ENCODE measurements at places on chromosomes 4 and X.
A peak's percentile ranks its signal among the peaks of the same experiment; 100 is the strongest.

DNA sequence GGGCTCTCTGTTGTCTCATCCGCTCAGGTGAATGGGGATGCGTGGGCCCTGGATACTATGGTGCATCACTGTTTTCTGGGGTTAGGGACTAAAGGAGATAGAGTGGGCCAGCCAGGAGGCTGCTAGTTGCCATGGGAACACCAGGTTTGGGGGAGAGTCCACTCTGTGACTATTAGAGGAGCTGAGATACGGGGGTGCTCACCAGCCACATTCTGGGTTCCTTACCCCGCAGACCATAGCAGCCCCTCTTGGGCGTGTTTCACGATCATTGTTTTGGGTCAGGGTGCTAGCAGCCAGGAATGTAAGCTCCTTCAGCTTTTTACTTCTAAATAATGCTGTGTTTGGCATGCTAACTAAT lies 4.6 kb downstream of the EFNB1 start:
- DNase-seq, result no peak

- DNase-seq, result no peak
Observed at GRCh38 chr4:107780665-107781064, 44.1 kb upstream of the SGMS2 start.

GRCh38 chr4:3413217-3413671 lies 28.5 kb upstream of the HGFAC start:
- no peak for DNase-seq

GRCh38 chr4:163085085-163085484 lies 81.6 kb downstream of the NAF1 start:
- no peak for DNase-seq

DNA sequence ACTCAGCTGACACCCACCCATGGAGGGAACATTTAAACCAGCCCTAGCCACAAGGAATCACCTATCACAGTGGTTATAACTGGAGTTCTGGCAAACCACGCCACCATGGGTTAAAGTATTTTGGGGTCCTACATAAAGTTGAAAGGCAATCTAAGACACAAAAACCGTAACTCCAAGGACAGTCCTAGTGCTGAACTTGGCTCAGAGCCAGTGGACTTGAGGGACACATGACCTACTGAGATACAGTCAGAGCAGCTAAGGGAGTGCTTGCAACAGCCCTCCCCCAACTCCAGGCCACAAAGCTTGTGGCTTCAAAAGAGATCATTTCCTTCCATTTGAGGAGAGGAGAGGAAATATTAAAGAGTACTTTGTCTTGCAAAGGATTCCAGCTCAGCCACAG lies 300.5 kb downstream of the FGF13 start:
- no peak for DNase-seq

- no peak for DNase-seq
Observed at GRCh38 chr4:6742989-6743388, 27.0 kb downstream of the BLOC1S4 start.

- peak; percentile 3 for DNase-seq
Observed at GRCh38 chrX:47093248-47093647, 15.0 kb downstream of the RGN start.

DNA sequence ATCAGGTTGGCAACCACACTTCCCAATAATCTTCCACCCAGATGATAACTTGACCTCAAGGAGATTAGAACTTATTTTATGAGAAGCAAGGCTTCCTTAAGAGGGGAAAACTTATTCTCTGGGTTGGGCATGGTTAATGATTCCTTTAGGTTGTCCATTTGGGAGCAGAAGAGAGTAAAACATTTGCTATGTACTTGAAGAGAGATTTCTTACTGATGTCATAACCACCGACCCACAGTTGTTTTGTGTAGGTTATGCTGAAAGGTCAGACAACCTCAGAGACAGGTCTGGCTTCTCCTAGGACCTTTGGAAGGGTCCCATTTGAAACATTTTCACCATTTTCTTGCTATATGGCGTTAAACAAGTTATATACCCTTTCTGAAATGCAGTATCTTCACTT lies 56.1 kb downstream of the FAM114A1 start:
- no peak for DNase-seq

DNA sequence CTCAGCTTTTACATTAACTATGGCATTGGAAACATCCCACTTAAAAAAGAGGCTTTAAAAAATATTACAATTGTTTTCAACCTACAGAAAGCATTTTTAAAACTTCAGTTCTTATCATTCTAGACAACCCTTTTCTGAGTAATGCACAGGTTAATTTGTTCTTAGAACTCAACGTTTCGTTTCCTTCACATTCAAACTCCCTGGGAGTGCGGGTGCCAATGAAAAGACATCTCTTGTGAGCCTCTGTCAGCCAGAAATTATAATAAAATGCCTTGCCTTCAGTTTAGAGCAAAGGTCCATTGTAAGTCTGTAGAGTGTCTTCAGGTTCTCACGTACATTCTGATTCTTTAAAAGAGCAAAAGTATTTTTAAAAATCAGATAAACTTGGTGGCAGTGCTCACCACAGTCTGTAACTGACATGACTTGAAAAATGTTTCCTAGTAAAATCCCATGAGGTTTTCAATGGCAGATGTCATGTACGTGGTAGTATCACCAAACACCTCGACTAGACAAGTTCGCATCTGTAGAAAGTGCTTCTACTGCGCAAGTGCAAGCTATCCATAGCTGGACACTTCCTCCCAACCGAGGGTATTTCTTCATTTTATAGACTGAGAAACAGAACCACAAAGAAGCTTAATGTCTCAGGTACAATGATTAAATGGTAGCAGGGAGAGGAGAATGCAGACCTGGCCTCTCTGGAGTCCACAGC lies 65.8 kb downstream of the HAUS3 start:
- DNase-seq, result no peak

DNA sequence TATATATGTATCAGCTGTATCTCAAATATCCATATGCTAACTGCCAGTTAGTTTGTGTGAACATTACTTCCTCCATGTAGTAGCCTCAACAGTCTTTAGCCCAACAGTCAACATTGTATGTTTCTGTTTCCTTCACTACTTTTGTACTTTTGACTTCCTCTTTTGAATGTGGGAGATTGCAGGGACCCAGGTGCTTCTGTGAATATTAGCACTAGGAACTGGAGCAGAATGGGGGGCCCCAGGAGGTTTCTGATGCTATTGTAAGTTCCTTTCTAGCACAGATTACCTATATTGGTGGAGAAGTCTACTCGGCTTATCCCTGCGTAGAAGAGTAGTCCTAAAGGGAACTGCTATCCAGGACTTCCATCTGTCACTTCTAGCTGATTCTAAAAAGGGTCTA lies 2.3 kb downstream of the PLAC8 start:
- DNase-seq, result no peak

- DNase-seq, result no peak
Observed at GRCh38 chr4:123741906-123742305, 345.3 kb downstream of the SPRY1 start.

DNA sequence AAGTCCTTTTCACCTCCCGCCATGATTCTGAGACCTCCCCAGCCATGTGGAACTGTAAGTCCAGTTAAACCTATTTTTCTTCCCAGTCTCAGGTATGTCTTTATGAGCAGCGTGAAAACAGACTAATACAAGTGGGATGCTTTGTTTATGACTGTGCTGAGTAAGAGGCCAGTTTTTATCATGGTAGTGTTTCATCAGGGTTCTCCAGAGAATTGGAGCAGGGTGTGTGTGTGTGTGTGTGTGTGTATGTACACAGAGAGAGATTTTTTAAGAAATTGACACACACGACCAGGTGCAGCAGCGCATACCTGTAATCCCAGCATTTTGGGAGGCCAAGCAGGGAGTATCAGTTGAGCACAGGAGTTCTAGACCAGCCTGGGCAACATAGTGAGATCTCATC lies 34.6 kb upstream of the SLC2A9 start:
- DNase-seq, result no peak

DNA sequence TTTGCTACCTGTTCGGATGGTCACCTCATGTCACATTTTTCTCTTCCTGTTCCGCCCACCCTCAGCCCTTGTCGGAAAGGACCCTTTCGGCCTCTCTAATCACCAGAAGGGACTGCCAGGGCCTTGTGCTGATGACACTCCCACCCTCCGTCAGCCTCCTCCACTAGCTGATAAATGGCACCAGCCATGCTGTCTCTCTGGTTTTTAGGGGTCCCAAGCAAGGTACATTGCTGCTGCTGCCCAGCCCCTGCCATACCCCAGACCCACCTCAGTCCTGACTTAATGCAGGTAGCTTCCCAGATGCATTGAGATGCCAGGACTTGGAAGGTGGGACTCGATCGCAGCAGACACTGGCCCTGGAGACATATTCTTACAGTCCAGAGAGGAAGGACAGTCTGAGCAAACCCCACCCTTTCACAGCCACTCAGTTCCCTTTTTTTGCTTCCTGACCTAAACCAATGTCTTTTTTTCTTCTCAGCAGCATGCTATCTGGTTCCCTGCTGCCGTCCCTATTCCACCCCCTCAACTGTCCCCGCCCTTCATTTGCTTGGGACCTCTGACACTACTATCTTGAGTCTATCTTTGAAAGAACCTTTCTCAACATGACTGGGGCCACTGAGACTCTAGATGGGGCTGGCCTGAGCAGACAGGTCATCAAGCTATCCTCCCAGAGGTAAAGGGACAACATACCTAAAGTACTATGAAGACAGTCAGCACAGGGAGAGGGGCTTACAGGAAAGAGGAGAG lies at the start of gene BTK:
Gene BTK (minus strand): TSS at position 397 of the 747 bp plus-strand sequence. CDS start 10,907 bp downstream, outside the sequence.
- peak; percentile 70 for DNase-seq

GRCh38 chr4:118282692-118283091 lies 70.1 kb downstream of the PRSS12 start:
- DNase-seq, result no peak

- DNase-seq, result no peak
Observed at GRCh38 chr4:113077575-113077974, 28.1 kb downstream of the ANK2 start.

GRCh38 chr4:139851639-139852038 lies 186.0 kb downstream of the MGST2 start:
- DNase-seq, result no peak

- no peak for DNase-seq
Observed at GRCh38 chrX:67724359-67725110, 180.7 kb downstream of the AR start.

GRCh38 chr4:106208481-106209460 lies 107.2 kb downstream of the TBCK start:
- DNase-seq, result no peak

GRCh38 chr4:155811083-155811482 lies 52.3 kb downstream of the GUCY1B1 start:
- no peak for DNase-seq
